Thyroid gland (tissue), 4 donors: ENCODE measurements at places on chromosomes 5 and 9.

- no peak overlapping the region for H3K27ac ChIP-seq
- no peak overlapping the region for H3K4me3 ChIP-seq
- DNase-seq: no peak
- H3K36me3 ChIP-seq: no peaks in the 10 kb centered on the region
- no peaks in the 10 kb centered on the region for H3K27me3 ChIP-seq
- no peaks in the 10 kb centered on the region for H3K4me1 ChIP-seq
Observed at GRCh38 chr5:175317872-175318271, 126.1 kb downstream of the DRD1 start.

DNA sequence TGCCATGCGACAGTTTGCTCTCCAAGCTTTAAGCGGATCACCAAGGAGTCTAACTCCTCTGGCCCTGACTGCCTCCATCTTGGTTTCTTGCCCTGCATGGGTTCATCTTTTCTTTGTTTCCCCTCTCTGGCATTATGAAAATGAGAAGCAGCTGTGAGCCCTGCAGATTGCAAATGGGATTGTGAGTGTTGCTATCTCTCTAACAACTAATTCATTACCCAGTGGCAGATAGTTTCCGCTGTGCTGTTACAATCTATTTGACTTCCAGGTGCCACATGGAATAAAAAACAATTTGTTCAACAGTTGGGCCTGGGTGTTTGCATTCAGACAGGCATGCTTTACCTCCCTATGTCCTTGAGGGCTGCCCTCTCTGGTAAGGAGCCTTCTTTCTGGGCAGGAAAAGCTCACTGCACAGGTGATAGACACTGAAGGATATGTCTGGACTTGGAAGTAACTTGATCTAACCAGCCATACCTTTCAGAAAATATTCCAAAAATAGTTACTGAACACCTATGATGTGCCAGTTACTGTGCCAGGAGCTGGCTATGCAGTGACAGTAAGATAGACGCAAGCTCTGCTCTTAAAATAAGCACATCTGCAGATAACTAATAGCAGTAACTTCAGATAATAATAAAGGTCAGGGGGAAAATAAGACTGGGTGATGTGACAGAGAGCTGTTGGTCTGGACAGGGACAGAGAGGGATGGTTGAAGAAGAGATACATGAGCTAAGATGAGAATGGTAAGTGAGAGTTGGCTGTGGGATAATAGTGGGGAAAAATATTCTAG is 40.1 kb downstream of the GRIA1 start:
- H3K27me3 ChIP-seq: no peaks in the 10 kb centered on the region
- H3K4me1 ChIP-seq: no peaks in the 10 kb centered on the region
- H3K27ac ChIP-seq: no peak overlapping the region
- DNase-seq: no peak

GRCh38 chr5:4413996-4414395 is 726.1 kb upstream of the ADAMTS16 start:
- no peaks in the 10 kb centered on the region for H3K36me3 ChIP-seq
- no peak overlapping the region for H3K27ac ChIP-seq
- H3K27me3 ChIP-seq: no peaks in the 10 kb centered on the region
- no peaks in the 10 kb centered on the region for H3K4me1 ChIP-seq
- DNase-seq: no peak

DNA sequence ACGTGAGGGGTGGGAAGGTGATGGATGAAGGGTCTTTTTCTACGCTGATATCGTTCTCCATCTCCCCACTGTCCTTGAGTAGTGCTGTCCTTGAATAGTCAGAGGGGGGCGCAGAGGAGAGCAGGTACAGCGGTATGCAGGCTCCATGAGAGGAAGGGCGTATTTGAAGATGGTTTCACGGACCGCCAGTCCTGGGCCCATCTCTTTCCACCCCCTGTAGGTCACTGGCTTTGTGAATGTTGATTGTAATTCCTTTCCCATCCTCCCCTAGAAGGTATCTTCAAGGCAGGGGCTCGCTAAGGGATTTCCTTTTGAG is 40.8 kb upstream of the DAB2IP start:
- H3K27ac ChIP-seq: no peak overlapping the region
- no peaks in the 10 kb centered on the region for H3K27me3 ChIP-seq
- peaks cover 40% of the 10 kb centered on the region for H3K4me1 ChIP-seq
- H3K4me3 ChIP-seq: no peak overlapping the region
- DNase-seq: peak; percentile 21
- no peaks in the 10 kb centered on the region for H3K36me3 ChIP-seq
